ENCODE measurements at places on chromosomes 4 and X.

DNA sequence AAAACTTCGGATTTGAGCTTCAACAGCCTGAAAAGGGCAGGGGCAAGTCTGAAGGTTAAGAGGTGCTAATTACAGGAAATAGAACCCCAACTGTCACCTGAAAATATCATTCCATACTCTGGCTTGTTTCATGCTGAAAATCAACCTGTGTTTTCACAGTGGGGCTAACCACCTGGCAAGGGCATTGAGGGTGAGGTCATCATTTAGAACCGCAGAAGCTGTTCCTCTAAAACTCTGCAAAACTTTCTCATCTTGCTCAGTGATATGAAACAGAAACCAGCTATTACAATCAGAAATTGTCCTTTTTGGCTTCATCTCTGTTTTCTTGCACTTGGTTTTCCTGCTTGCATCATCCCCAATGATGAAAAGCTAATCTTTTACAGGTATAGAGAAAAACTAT is 247.6 kb downstream of the DCLK2 start:
- DNase-seq, result no peak

GRCh38 chr4:8380511-8381415 is 59.8 kb downstream of the ACOX3 start:
- no peak for DNase-seq

DNA sequence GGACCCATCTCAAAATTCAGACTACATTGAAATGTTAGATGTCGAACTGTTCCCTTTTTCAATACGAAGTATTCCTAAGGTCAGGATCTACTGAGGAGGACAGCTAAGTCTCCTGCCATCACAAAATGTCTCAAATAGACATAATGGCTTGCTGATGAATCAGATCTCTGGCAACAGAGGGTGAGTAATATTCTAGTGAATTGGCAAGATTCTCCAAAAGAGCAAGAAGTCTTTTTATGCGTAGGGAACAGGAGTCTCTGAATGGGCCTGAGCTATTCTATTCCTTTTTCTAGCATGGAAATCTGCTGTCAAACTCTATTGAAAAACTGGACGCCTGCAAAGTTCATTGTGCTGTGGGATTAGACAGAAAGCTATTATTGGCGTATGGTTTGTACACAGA is 145.4 kb downstream of the FNIP2 start:
- DNase-seq, result no peak

DNA sequence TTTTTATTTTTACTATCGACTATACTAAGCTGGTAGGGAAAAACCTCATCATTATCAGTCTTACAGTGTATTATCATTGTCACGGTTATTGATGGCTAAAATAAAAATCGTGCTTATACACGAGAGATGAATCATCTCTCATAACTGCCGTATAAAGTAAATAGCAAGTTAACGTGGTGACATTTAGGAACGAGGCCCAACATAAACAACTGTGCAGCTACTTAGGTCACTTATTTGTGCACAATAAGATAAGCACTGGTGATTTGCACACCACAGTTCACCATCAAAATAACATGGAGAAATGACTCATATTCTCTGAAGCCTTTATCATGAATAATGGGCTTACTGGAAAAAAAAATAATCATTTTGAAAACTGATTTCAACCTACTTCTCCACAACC is 482.0 kb upstream of the TENM3 start:
- DNase-seq, result no peak

GRCh38 chr4:23938796-23939195 is 48.9 kb upstream of the PPARGC1A start:
- DNase-seq, result no peak

- DNase-seq, result no peak
Observed at GRCh38 chrX:53269536-53270107, 11.8 kb downstream of the IQSEC2 start.

- DNase-seq, result no peak
Observed at GRCh38 chr4:56208103-56208502, 179.2 kb downstream of the AASDH start.

DNA sequence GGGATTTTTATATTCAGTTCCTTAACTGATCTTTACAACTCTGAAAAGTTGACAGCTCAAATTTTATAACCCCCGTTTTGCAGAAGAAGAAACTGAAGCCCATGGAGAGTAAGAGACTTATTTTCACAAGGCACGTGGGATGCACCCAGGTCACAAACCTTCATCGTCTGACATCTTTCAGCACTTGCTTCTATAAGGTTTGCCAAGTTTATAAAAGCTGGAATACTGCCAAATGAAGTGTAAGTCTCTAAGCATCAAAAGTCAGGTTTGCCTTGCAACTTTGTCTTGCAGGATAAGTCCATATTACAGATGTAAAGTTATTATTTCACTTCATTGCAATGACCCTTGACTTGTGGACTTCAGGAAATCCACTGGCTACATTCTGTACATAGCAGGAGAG is 6.3 kb upstream of the KCNIP4 start:
- DNase-seq, result no peak

GRCh38 chr4:68074397-68074796 is 55.3 kb downstream of the TMPRSS11F start:
- DNase-seq, result no peak

- no peak for DNase-seq
Observed at GRCh38 chr4:176044589-176044951, 21.1 kb upstream of the WDR17 start.

DNA sequence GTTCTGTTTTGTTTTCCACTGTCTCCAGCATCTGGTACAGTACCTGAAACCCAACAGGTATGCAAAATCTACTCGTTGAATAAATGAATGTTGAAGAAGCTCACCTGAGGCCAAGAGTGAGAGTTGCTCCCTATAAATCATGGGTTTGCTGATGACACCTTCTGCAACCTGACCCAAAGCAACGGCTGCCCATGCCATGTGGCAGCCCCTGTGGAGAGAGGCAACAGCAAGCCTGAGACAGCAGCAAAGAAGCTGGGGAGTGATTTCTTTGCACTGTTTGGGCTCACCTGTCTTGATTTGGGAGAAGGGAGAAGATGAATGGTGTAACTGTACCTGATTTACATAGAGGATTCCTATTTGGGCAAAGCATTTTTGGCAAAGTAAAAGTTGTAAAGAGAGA is 119.8 kb upstream of the GPC4 start:
- DNase-seq, result no peak

- no peak for DNase-seq
Observed at GRCh38 chr4:82017680-82018079, 356.1 kb downstream of the HNRNPD start.

Data from cerebellar nuclear complex (tissue), 1 donor.